ENCODE measurements at places on chromosomes 1 and 21. TPM values are rescaled to one million over a fixed set of nuclear protein-coding genes. Genes with fewer than 3 reads are reported as not detected.
A peak's percentile ranks its signal among the peaks of the same experiment; 100 is the strongest.

DNA sequence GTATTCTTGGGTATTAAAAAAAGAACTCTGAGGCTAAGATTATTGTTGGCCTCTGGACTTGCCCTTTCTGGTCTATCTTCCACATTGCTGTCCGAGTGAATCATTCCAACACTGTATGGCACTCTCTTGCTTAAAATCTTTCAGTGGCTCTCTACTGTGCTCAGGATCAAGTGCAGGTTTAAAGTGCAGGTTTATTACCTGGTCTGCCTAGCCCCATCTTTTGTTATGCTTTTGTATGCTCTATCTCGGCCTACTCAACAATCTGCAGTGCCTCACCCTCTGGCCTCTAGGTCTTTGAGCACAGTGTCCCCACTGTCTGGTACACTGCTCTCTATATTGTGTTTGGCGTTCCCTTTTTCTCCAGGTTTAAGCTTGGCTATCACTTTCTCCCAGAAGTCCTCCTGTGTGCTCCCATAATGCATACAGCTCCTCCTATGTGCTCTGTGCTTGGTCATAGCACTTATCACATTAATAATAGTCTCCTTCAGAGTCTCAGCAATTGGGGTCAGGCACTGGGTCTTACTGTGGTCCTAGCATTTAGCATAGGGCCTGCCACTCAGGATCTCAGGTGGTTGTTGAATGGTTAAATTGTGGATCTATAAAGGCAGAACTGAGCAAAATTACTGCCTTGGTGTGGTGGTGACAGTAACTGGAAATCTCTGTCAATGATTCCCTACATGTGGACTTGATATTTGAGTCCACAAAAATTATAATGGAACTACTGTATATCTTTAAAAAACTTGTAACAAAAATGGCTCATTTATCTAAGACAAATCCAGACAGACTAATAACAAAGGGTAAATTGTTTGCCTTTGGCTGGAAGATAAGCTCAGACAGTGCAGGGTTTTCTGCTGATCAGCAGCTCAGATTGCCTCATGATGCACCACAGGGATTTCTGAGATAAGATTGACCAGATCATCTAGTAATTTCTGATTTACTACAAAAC lies 10.6 kb upstream of the LDLRAD1 start:
- DNase-seq = no peak

- no peak for DNase-seq
Observed at GRCh38 chr1:8398086-8398485, 80.2 kb downstream of the SLC45A1 start.

Gene MMP23B
- polyA plus RNA-seq = 44.9 TPM

DNA sequence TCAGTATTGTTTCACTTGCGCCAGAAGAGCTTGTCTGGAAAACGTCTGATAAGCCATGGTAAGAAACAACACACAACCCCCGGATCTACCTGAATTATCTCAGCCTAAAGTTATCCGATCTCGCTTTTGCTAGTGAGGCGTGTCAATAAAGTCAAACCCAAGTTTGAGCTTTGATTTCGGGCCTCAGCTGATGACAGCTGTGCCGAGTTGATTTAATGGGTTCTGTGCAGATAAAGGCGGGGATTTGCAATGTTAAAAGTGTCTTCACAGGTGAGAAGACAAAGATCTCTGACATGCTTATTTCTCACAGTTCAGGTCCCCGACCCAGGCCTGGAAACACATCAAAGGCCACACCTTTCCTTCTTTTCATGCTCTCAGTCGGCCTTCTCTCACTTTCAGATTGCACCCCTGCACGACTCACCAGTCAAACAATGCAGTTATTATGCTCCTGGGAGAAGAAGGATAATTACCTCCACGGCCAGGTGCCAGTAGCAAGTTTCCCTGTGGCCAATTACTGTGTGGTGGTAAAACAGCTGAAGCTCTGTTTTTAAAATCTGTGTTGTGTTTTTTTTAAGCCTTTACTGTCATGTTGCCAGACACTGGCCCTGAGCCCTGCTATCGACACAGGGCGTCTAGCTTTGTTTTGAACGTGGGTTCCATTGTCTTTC lies 245.3 kb upstream of the RUNX1 start:
- DNase-seq = no peak

DNA sequence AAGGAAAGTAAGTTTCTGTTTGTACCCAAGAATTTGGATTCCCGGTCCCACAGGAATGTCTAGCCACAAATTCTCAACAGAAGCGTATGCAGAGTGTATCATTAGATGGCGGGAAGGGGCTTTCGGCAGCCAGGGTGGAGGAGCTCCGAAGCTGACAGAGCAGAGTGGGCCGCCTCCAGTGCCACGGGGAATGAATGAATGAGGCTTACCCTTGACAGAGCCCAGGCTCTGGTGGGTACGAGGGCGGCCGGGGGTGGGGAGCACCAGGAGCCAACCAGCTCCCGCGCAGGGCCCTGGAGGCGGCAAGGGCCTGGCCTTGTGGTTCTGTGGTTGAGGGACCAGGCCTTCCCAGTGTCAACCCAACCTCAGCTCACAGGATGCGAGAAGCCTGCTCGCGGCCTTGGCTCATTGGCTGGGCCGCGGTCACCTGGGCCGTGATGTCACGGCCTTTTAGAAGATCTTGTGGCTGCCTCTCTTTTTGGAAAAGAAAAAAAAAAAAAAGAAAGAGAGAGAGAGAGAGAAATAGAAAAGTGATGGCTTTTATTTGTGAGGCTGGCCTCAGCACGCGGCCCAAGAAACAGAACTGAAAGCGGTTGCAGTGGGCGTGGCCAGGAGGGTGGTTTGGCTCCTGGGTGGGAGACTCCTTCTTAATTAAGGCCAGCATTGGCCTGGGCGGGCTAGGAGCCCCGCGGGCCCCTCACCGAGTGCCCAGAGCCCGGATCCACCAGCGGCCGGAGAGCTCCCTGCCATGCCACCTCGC lies 34.9 kb upstream of the RUNX3 start:
- DNase-seq = no peak

GRCh38 chr1:58497499-58497898 lies 49.0 kb downstream of the OMA1 start:
- no peak for DNase-seq

DNA sequence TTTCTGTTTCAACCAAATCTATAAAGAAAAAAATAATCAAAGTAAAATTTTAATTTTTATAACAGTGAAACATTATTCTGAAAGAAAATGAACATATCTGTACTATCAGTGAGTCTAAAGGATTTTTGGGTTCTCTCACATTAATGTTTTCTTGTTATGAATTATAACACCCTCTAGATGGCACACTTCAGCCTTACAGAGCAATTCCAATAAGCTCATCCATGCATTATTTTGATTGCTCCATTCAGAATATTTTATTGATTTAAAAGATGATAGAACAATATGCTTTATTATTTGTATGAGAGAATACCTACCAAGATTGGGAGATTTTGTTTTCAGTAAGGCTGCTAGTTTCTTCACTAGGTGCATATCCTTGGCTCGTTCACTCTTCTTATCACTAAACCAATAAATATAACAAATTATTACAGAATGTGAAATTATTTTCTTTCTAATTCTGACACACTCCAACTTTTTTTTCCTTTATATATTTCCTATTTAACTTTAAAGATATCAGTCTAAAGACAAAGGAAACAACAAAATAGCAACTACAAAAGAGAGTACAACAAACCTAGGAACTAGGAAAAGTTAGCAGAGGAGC lies 82.4 kb downstream of the RAB3GAP2 start:
- no peak for DNase-seq

DNA sequence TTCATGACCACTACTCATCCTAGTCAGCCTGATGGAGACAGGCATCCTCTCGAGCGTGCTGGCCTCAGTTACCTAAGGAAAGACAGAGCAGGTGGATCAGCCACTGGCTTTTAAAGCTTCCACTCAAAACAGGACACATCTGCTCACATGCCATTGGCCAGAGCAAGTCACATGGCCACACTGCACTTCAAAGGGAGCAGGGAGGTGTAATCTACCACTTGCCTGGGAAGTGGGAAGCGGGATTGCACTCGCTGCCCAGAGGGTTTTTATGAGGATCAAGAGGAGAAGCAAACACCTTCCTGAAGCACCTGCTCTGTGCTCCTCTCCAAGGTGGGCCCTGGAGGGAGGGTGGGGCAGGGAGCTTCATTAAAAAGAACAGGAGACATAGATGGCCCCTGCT lies 108.0 kb downstream of the TAS1R2 start:
- no peak for DNase-seq

DNA sequence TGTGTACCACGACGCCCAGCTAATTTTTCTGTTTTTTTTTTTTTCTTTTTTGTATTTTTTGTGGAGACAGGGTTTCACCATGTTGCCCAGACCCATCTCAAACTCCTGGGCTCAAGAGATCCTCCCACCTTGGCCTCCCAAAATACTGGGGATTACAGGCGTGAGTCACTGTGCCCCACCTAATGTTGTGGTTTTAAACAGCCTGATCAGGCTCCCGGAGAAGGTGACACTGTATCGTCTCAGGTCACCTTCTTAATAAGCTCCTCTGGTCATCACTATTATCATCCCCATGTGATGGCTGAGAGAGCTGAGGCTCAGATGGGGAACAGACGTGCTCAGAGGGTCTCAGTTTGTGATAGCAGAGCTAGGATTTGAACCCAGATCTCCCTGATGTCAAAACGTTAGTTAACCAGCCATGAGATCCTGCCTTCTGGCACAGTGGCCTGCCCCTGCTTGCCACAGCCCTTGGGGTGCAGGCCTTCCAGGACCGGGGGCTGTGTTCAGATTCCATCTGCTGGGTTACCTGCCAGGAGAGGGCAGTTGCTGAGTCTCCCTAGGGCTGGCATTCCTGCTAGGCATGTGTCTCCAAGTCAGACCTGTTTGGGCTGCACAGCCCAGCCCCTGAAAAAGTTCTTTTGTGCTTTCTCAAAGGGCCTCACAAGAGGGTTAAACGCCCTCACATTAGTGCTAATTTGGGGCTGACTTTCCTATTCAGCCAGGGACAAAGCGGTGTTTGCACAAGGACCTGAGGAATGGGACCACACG lies 32.7 kb upstream of the GRHL3 start:
- no peak for DNase-seq

- DNase-seq = no peak
Observed at GRCh38 chr21:36524477-36524876, 44.6 kb upstream of the CLDN14 start.

DNA sequence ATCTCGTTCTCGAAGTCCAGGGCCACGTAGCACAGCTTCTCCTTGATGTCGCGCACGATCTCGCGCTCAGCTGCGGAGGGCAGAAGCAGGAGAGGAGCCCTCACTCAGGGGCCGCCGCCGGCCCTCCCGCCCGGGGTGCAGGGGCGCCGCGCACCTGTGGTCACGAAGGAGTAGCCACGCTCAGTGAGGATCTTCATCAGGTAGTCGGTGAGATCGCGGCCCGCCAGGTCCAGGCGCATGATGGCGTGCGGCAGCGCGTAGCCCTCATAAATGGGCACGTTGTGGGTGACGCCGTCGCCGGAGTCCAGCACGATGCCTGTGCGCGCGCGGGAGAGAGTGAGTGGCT lies 1.8 kb downstream of the ACTA1 start:
- DNase-seq = no peak

GRCh38 chr1:199585392-199585791 lies 442.1 kb upstream of the NR5A2 start:
- no peak for DNase-seq

Gene CGN
- polyA plus RNA-seq = 0.52 TPM

- DNase-seq = no peak
Observed at GRCh38 chr1:66623812-66624211, 89.9 kb downstream of the SGIP1 start.

DNA sequence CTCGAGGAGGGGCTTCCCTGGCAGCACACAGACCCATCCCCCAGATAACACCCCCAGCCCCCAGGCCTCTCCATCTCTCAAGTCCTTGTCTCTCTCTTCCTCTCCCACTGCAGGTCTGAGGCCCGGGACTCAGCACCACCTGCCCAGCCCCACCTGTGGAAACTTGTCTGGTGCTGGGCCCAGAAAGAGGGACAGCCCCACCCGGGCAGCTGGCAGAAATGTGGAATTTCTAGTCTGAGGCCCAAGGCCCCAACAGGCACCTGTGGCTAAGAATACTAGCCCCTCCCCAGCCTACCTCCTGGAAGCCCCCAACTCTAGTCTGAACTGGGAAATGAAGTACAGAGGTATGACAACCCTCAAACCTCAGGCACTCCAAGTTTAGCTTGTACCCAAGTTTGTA lies 15.4 kb downstream of the TTC39A start:
- no peak for DNase-seq

DNA sequence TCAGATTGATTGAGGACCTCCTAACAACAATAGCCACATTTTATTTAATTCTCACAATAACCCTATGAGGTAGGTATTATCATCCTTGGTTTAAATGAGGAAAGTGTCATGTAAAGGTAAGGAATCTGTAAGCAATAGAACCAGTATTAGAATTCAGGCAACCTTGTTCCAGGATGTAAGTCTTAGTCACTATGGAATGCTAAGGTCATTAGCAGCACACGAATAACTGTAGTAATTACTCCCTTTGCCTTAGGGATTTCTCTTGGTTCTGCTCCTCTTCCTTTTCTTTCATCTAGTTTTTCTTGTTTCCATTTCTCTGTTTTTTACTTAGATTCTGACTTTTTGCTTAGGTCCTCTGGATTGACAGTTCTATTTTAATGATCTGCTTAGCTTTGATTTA lies 23.1 kb upstream of the ATP6V1G3 start:
- DNase-seq = no peak

GRCh38 chr1:226355669-226356551 lies 46.9 kb upstream of the LIN9 start:
- DNase-seq = peak; percentile 19

GRCh38 chr21:28154121-28154520 lies 838.6 kb downstream of the LTN1 start:
- DNase-seq = no peak

Gene CFHR5
- not detected for polyA plus RNA-seq

GRCh38 chr21:38261851-38262250 lies 5.1 kb downstream of the KCNJ15 start:
- DNase-seq = no peak

DNA sequence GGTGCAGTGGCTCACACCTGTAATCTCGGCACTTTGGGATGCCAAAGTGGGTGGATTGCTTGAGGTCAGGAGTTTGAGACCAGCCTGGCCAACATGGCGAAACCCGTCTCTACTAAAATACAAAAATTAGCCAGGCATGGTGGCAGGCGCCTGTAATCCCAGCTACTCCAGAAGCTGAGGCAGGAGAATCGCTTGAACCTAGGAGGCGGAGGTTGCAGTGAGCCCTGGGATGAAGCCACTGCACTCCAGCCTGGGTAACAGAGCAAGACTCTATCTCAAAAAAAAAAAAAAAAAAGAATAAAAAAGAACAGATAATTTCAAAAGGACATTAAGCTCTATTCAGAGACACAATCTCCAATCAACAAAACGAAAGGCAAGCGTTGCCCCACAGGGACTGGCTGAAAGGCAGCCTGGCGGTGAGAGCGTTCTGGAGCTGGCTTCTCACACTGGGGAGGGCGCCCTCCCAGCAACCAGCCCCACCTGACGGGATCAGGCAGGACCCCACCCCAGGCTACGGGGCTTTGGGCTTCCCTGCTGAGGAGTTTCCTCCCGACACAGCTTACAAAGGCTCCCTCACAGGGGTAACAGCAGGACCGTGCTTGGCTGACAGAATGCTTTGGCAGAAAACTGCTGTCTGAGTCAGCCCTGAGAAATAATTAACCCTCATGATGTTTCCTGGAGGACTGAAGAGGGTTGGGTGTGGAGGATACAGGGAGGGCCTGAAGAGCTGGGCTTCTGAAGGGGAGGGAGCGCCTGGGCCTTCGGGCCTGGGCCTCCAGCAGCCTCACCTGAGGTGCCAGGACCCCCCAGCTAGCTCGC lies 31.1 kb upstream of the SRP9 start:
- no peak for DNase-seq

GRCh38 chr1:206461602-206462455 lies 8.4 kb upstream of the IKBKE start:
- DNase-seq = no peak

- no peak for DNase-seq
Observed at GRCh38 chr1:234602334-234603220, 7.4 kb downstream of the IRF2BP2 start.
